ENCODE measurements at places on chromosomes 2 and 18.

DNA sequence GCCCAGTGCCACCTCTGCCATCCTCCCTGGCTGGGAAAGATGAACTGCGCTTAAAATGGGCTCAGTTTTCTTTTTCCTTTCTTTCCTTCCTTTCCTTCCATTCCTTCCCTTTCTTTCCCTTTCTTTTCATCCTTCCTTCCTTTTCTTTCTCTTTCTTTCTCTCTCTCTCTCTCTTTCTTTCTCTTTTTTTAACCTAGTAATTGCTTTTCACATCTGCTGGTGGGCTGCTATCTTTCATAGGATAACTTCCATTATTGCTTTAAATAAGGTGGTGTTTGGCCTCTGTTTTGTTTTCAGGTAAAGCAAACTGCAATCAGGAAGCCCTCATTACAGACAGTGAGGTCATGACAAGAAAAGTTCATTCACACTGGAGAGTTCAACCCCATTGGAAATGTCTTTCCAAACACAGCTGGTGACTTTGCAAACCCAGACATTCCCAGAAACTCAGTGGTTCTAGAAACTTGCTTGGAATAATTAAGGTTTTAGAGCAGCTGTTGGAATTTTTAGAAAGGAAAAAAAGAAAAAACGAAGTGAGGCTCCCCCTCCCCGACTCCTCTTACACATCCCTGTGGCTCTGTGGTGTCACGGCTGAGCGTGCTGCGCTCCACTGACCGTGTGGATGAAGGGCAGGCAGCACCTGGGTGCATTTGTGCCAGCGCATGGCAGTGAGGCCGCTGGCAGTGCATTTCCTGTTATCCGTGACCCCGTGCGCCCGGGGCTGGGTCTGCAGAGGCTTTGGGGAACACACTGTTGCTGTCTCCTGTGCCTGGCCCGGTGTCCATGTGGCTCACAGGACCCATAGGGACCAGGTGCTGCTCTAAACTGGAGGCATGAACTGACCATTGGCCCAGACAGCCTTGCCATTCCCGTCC is 76.9 kb downstream of the MBP start:
- DNase-seq, result no peak

DNA sequence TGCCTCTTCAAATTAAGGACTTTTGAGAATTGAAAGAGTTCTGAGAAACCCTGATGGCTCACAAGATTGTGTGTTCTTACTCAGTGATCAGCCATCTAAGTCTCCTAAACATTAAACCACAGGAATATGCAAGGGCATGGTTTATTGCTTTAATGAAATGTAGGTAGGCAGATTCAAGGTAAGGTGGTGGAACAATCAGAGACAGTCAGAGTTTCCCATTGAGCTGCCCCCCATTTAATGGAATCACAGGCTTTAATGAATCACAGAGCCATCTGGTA is 107.8 kb upstream of the LRATD1 start:
- DNase-seq, result no peak

DNA sequence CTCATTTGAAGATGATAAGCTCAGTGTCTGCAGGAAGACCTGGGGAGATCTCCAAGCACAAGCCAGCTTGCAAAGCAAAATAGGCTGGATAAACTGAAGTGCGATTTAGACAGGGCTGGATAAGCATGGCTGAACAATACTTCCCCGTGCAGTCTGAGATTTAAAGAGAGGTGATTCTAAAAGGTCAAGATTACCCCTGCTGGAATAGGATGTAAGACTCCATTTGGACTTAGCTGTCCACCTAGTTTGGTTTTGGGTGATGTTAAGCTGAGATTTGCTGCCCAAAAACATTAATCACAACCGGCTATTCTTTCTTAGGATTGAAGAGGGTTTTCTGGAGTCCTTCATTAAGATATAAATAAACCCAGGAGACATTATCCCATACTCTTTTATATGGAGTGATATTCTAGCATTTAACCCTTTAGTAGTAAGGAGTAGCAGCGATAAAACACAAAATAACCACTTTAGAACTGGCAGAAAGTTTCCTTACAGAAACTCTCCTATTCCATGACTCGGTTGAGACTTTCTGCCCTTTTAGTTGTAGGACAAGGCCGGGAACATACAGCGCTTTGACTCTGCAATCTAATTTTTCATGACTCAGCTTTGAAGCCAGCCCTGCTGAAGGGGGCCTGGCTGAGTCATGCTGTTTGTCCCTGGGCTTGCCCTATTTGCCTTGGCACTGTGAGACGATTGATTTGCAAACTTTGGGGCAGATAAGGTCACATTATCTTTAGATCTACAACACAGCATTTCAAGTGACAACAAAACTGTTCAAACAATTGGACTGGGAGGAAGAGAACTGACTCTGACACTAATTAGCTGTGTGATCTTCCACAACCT is 238.2 kb downstream of the GCA start:
- DNase-seq, result no peak

DNA sequence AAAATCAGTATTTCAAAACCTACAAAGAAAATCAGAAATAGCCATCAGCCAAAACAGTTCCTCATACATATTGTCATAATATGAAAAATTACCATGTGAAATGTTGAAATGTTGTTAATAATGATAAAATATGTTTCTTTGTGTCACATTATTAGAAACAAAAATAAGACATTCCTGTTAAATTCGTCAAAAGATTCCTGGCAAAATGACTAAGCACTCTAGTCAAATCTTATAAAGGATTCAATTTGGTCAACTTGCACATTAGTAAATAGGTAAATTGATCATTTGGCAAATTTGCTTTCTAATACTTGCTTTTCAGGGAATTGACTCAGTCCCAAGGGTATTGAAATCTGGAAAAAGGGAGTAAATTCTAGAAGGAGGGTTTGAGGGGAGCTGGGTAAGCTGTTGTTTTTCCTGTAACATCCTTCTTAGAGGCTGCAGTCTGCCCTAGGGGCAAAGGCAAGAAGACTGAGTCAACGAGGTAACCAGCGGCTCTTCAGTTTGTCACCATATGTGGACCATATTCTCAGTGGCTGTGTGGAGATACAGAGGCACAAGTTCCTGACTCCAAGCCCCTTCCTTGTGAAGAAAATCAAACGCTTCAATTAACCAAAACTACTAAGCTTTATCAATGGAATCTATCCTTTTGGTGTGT is 482.3 kb downstream of the TNS1 start:
- DNase-seq, result no peak

DNA sequence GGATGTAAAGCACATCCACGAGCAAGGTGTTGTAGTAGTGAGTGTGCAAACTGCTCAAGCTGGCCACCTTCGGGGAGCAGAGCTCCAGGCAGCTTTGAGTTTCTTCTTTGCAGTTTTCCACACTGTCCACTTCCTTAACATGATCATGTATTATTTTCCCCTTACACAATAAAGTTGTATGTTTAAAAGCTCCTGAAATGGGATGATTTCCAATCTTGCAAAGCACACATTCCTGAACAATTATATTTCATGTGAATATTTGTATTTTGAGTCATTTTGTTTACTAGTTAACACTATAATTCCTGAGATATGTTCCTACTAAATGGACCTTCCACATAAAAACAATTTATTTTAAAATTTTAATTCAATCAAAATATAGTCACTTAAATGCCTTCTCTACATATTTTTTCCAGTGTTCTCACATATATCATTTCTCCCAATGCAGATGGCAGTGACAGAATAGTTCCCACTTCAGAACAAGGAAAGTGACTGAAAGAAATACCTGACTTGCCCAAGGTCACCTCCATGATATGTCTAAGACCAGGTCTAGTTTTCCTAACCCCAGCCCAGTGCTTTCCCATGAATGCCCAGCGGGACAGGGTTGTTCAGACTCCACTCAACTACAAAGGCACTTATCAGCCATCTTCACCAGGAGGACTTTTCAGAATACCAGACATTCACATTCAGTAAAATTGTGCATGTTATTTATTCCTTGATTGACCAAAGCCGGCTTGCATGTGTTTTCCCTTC is 5.5 kb downstream of the CYB5A start:
- DNase-seq, result no peak

- peak; percentile 94 for DNase-seq
Observed at GRCh38 chr2:210170446-210171303, 534 bp downstream of the KANSL1L start.

GRCh38 chr2:42897358-42897757 is 105.0 kb upstream of the HAAO start:
- no peak for DNase-seq

DNA sequence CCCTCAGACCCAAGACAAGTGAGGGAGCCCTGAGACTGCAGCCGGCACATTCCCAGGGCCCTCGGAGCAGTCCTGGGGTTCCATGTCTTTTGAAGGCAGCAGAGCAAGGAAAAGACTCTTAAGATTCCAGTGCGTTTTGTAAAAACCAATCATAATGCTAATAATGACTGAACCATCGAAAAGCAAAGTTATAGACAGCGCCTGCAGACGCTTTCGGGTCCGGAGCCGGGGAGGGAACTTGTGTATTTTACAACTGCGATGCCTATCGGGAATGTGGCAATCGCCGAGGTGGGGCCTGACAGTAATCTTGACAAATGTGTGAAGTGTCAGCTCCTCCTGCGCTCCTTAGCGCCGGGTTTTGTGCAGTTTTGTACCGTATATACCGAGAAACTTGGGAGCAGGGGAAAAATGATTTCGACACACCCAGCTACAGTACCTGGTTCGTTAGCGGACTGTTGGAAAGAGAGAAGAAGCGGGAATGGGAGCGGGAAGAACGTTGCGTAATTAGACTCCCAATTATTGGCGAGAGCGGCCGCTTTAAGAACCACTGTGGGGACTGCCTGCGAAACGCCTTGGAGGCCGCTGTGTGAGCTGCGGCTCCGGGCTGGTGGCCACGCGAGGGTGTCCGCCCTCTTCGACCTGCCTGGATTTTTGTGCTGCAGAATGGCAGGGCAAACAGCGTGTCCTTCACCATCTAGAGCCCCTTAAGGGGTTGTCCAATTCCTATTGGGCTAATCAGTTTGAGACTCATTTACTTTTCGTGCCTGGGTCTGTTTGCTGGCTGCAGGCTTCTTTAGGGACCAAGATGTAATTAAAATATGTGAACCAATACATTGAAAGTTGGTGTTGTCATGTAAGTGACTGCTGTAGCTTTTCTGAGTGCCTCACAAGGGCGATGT is 2.4 kb downstream of the EPAS1 start:
- no peak for DNase-seq

GRCh38 chr2:55490554-55490953 is 29.0 kb upstream of the CFAP36 start:
- no peak for DNase-seq

DNA sequence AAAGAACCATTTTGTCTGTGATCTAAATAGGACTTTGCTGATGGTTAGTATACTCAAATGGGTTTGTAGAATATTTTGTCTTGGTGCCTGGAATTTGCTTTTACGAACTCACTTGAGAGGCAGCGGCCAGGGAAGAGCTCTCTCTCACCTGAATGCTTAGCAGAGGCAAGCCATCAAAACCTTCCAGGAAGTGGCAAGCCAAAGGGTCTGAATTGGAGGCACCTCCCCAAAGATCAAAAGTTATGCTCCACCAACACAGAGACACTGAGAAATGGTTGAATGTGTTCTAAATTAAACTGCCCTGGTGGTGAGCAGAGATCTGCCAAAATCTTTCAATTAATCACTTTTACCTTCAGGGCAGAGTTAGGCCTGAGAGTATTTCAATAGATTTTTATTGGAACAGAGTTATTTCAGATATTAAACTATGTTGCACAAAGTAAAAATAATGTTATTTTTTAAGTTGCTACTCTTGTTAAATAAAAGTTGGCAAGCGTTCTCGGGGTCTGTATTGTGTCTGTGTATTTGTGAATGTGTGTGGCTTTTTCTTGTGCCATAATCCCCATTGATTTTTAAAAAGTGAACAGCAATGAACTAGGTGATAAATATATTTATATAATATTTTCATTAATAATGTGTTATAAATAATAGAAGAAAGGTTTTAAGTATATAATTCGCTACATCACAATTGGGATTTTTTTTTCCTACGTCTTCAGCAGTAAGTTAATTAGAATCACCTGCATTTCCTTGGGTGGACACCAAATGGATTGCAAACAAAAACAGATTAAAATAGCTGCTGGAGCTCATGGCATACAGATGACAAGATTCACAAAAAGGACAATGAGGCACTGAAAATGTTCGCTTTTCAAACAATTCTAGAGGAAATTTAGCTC is 416.1 kb downstream of the ARHGAP15 start:
- no peak for DNase-seq

- no peak for DNase-seq
Observed at GRCh38 chr2:23944976-23945375, 4.7 kb downstream of the UBXN2A start.

- DNase-seq, result no peak
Observed at GRCh38 chr2:162945785-162946184, 107.2 kb upstream of the KCNH7 start.

DNA sequence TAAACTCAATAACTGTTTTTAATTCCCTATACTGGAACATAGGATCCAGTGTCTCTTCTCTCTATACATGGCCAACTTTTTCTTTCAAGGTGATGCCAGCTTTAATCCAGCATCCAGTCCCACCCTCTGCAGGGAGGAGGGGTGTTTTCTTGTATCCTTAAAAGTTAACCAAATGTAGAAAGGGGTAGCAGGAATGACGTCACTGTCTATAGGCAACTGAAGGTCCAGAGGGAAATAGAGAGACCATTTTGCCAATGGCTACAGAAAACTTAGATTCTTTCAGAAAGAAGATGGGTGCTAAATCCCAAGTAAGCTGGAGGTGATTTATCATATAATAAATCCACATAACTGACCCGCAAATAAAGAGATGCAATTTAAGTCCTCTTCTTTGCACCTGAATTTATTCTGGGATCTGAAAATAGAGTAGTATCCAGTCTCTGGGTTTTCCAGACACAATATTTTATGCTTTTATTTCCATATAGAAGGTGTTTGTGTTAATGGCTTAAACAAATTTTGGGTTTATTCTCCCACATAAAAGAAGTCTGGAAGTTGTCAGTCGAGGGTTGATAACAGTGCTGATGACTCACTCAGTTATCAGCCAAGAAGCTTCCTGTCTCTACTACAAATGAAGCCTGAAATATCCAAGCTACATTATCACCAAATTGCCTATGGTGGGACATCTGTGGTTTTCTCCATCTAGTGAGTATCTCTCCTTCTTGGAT is 5.7 kb upstream of the DNER start:
- DNase-seq, result no peak
